ENCODE measurements at places on chromosomes 1 and 21. TPM values are rescaled to one million over a fixed set of nuclear protein-coding genes. Genes with fewer than 3 reads are reported as not detected.
A peak's percentile ranks its signal among the peaks of the same experiment; 100 is the strongest.

NR1I3 gene
- total RNA-seq: not detected

OR2L13 gene
- total RNA-seq: not detected

S100A12 gene
- not detected for total RNA-seq

CCDC30 gene
- 3.2 TPM for total RNA-seq

LDLRAD2 gene
- total RNA-seq: not detected

HHIPL2 gene
- total RNA-seq: 1.7 TPM

PTGER3 gene
- total RNA-seq: not detected

- H3K4me3 ChIP-seq: no peak overlapping the region
- H3K27me3 ChIP-seq: no peaks in the 10 kb centered on the region
- DNase-seq: no peak
- peaks cover 7% of the 10 kb centered on the region for H3K36me3 ChIP-seq
- peaks cover 30% of the 10 kb centered on the region for H3K4me1 ChIP-seq
These were observed 7.3 kb upstream of the SLC35D1 start for GRCh38 chr1:67061266-67061665.

GRCh38 chr1:150902346-150902745 is 15.4 kb downstream of the CTXND2 start:
- no peaks in the 10 kb centered on the region for H3K4me1 ChIP-seq
- no peak for DNase-seq
- no peak overlapping the region for H3K27ac ChIP-seq
- H3K4me3 ChIP-seq: no peak overlapping the region

DNA sequence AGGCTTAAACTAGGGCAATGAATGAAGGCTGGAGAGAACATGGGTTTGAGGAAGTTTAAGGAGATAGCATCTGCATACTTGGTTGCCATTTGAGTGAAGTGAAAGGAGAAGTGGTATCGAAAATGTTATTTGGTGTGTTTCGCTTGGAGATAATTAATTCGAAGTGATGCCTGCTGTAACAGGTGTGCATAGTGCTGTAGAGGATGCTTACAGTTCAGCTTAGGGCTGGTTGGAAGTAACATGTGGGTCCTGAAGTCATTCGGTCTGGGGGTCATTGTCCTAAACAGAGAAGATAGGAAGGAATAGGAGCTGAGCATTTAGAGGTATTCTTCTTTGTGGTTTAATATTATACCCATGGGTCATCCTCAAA is 301 bp upstream of the NUDT17 start:
- H3K4me3 ChIP-seq: no peak overlapping the region
- no peaks in the 10 kb centered on the region for H3K27me3 ChIP-seq
- no peak overlapping the region for H3K27ac ChIP-seq
- H3K4me1 ChIP-seq: peaks cover 7% of the 10 kb centered on the region
- peaks cover 14% of the 10 kb centered on the region for H3K36me3 ChIP-seq

- H3K4me1 ChIP-seq: no peaks in the 10 kb centered on the region
- no peak overlapping the region for H3K4me3 ChIP-seq
- H3K27me3 ChIP-seq: no peaks in the 10 kb centered on the region
- no peak for DNase-seq
These were observed 29.1 kb downstream of the VTCN1 start for GRCh38 chr1:117181630-117182041.

DNA sequence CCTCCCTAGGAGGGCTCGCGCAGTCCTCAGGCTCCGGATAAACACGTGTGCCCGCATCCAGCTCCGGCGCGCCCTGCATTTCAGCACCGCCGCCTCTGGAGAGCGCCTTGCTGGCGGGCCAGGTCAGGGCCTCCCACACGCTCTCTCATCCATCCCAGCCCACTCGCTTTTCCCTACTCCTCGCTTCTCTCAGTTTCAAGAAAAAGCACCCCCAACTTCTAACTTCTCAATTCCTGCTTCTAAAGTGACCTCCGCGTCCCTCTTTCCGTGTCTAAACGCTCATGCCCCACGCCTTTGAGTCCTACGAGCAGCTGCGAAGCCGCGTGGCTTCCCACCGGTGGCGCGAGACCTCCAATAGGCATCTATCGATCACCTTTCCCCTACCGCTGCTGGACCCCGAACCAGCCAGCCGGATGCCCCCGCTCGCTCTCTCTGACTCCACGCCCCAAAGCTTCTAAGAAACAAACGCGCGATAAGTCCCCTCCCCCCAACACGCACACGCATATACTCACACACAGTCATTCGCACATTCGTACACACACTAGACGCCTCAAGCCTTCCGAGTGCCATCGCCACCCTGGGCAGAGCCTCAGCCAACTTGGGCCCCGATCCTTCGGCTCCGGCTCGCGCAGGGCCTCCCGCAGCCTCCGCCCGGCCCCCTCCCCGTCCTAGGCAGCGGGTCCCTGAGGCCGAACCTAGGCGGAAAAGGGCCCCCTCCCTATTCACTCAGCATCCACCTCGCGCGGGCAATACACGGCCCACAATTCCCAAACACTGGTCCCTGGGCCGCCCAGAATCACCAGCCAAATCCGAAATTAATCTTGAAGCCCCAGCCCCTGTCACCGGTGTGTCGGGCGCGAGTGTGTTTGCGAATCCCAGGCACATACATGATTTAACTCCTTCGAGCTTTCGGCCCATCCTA is 1.1 kb downstream of the NMNAT2 start:
- H3K4me3 ChIP-seq: peak overlapping the region; percentile 80
- H3K4me1 ChIP-seq: peaks cover 17% of the 10 kb centered on the region
- no peak for DNase-seq
- H3K27ac ChIP-seq: no peak overlapping the region
- H3K27me3 ChIP-seq: peaks cover 24% of the 10 kb centered on the region

- H3K27me3 ChIP-seq: no peaks in the 10 kb centered on the region
- no peaks in the 10 kb centered on the region for H3K4me1 ChIP-seq
- no peak overlapping the region for H3K4me3 ChIP-seq
- H3K36me3 ChIP-seq: no peaks in the 10 kb centered on the region
These were observed 42.2 kb downstream of the KIF21B start for GRCh38 chr1:200981278-200981677.

DNA sequence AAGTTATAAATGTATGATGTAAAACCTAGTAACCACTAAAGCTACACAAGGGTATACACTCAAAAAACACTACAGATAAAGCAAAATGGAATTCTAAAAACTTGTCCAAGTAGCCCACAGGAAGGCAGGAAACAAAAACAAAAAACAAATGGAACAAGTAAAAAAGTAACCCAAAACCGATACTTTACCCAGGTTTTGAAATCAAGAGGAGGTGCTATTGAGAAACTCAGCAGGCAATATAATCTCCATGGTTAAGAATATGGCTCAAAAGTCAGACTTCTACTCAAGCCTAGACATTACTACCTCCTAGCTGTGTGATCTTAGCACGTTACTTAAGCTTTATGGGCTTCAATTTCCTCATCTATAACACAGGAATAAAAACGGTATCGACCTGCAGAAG is 13.3 kb downstream of the RBBP5 start:
- no peak overlapping the region for H3K4me3 ChIP-seq
- peak overlapping the region; percentile 7 for H3K27ac ChIP-seq
- peaks cover 71% of the 10 kb centered on the region for H3K36me3 ChIP-seq
- H3K4me1 ChIP-seq: no peaks in the 10 kb centered on the region
- no peak for DNase-seq
- no peaks in the 10 kb centered on the region for H3K27me3 ChIP-seq

DNA sequence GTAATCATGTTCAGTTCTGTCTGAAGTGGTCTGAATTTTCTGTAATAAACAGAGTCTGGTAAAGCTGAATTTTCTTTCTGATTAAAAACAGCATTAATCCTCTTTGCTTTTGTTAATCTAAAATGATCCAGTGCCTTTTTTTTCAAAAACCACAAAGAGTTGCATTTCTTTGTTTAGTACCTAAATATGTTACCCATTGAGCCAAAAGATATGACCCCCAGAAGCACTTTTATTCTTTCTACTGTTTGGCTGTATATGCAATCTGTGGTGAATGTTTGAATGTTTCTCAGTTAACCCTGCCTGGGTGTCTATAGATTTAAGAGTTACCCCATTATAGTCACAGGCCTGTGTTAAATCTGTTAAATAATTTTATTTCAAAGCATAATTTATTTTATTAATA is 394.8 kb downstream of the PTPRC start:
- no peak overlapping the region for H3K27ac ChIP-seq
- no peak for DNase-seq
- H3K36me3 ChIP-seq: no peaks in the 10 kb centered on the region
- H3K4me1 ChIP-seq: peaks cover 7% of the 10 kb centered on the region
- H3K27me3 ChIP-seq: no peaks in the 10 kb centered on the region

DNA sequence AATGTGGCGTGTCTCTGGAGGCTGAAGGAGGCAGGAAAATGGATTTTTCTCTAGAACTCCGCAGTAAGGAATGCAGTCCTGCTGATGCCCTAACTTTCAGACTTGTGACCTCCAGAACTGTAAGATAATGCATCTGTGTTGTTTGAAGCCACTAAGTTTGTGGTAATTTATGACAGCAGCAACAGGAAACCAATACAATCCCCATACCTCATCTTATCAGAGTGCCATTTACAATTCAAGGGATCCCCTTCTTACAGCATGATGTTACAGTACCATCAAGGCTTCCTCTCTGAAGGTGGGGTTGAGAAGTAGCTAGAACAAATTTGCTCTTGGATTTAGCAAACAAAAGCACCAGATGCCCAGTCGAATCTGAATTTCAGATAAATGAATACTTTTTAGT is 21.6 kb downstream of the ABCA4 start:
- no peaks in the 10 kb centered on the region for H3K27me3 ChIP-seq
- no peak overlapping the region for H3K27ac ChIP-seq
- no peak for DNase-seq
- no peak overlapping the region for H3K4me3 ChIP-seq
- no peaks in the 10 kb centered on the region for H3K36me3 ChIP-seq

- no peaks in the 10 kb centered on the region for H3K27me3 ChIP-seq
- no peak for DNase-seq
- peak overlapping the region; percentile 30 for H3K27ac ChIP-seq
- no peaks in the 10 kb centered on the region for H3K4me1 ChIP-seq
These were observed 31.6 kb upstream of the SOX13 start for GRCh38 chr1:204041232-204041767.

DNA sequence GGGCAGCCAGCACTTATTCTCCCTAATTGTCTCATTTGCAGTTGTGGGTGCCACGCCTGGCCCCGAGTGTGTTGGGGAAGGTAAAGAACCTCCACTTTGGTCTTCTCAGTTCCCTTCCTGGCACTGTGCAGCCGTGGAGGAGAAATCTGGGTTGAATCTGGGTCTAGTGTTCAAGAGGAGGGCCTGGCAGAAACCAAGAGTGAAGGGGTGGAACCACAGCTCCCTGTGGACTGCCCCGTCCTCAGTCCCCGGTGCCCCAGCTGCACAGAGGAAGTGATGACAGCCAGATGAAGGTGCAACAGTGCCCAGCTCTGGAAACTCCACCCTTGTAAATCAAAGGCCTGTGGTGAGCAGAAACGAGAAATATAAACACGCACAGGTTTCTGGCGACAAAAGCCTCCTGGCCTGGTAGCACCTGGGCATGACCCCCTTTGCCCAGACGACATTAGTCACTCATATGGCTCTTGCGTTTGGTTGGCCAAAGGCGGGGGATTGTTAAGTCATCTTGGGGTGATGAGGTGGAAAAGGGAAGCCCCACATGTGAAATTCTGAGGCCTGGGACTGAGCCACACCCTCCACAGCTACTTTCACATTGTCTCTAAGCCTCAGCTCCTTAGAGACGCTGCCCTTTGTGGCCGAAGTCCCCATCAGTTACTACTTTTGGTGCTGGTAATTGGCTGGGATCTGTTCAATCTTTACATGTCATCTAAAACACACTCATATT is 4.2 kb upstream of the ECE1 start:
- H3K36me3 ChIP-seq: no peaks in the 10 kb centered on the region
- peaks cover 19% of the 10 kb centered on the region for H3K4me1 ChIP-seq
- H3K27me3 ChIP-seq: no peaks in the 10 kb centered on the region

- H3K36me3 ChIP-seq: peaks cover 66% of the 10 kb centered on the region
- peaks cover 38% of the 10 kb centered on the region for H3K4me1 ChIP-seq
- no peak overlapping the region for H3K4me3 ChIP-seq
- DNase-seq: peak; percentile 50
- H3K27me3 ChIP-seq: no peaks in the 10 kb centered on the region
These were observed 38.7 kb upstream of the IPO9 start for GRCh38 chr1:201790261-201790660.

GRCh38 chr1:98172022-98172421 is 251.2 kb upstream of the DPYD start:
- no peak for DNase-seq
- no peak overlapping the region for H3K27ac ChIP-seq
- H3K27me3 ChIP-seq: no peaks in the 10 kb centered on the region
- no peaks in the 10 kb centered on the region for H3K36me3 ChIP-seq
- peaks cover 6% of the 10 kb centered on the region for H3K4me1 ChIP-seq
- no peak overlapping the region for H3K4me3 ChIP-seq

DNA sequence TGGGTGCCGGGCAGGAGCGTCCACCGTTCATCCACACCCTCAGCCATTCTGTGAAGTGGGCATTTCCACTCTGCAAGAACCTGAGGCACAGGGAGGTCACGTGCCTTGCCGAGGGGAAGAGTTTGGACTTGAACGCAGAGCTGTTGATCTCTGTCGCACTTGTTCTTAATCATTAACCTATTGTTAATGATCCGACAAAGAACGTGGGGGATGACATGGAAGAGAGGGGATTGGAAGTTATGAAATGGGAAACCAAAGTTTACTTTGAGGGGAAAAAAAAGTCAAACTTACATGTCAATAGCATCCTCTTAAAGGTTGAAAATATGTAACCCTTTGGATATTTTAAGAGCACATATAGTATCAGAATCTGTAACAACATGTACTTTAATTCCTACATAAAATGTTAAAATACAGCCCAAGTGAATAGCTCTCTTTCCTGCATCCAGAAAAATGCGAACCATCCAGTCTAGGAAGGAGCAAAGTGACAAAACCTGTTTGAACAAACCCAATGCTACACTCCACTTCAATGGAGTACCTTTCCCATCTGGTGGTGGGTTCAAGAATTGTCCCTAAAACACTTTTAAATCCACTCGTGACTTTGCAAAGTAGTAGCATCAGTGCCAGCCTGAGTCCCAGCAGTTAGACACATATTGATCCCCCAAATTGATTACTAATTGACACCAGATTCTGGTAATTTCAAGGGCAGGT is 75.5 kb downstream of the SETD4 start:
- no peaks in the 10 kb centered on the region for H3K4me1 ChIP-seq
- H3K36me3 ChIP-seq: no peaks in the 10 kb centered on the region
- no peak overlapping the region for H3K27ac ChIP-seq
- DNase-seq: no peak
- H3K27me3 ChIP-seq: peaks cover 52% of the 10 kb centered on the region

DNA sequence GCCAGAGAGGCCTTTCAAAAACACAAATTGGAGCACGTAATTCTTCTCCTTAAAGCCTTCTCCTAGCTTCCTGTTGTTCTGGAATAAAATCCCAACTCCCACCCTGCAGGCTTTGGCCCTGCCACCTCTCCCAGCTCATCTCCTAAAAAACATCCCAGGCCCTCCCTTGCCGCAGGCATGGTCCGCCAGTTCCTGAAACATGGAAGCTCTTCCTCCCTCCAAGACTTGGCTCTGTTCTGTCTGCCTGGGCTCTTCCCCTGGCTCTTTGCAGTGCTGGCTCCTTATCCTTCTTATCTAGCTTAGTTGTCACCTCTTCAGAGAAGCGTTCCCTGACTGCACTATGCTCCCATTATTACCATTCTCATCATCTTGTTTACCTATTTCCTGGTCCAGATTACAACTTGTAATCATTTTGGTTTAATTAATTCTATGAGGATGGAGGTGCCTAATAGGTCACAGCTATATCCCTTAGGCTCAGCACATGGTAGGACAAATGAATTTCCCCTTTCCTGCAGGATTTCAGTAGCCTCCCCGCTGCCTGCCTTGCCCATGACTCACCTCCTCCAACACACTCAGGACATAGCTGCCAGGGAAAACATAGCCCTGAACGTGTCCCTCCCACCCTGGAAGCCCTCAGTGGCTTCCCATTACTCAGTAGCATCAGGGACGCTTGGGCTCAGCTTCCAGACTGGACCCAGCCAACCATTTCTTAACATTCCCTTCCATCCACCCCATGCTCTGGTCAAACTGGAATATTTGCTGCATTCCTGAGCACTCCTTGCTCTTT is 15.7 kb upstream of the IGSF21 start:
- H3K4me1 ChIP-seq: peaks cover 10% of the 10 kb centered on the region
- H3K27me3 ChIP-seq: peaks cover 26% of the 10 kb centered on the region
- no peak overlapping the region for H3K27ac ChIP-seq
